IPS DF 6.9 (cell line): ENCODE measurements at places on chromosomes 1 and 21.

- DNase-seq = no peak
Observed at GRCh38 chr1:54294887-54295286, 94.9 kb downstream of the MRPL37 start.

DNA sequence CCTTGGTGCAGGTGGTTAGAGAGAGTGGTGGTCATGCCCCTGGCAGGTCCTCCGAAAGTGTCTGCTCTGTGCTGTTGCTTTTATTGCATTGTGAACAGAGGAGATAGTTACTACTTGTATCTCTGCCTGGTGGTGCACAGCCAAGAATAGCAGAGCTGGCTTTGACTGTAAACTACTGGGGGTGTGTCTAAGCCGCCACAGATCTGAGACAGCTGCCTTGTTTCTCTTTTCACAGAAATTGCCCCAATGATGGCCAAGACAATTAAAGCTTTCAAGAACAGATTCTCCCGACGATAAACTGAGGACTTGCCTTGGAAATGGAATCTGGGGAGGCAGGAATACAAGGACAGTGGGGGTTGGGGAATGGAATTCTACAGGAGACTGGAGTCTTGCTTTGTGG is 16.0 kb downstream of the ELOA start:
- no peak for DNase-seq

GRCh38 chr1:116321766-116322175 is 51.3 kb upstream of the ATP1A1 start:
- no peak for DNase-seq

GRCh38 chr1:16246961-16247360 is 10.0 kb upstream of the CPLANE2 start:
- DNase-seq = no peak

DNA sequence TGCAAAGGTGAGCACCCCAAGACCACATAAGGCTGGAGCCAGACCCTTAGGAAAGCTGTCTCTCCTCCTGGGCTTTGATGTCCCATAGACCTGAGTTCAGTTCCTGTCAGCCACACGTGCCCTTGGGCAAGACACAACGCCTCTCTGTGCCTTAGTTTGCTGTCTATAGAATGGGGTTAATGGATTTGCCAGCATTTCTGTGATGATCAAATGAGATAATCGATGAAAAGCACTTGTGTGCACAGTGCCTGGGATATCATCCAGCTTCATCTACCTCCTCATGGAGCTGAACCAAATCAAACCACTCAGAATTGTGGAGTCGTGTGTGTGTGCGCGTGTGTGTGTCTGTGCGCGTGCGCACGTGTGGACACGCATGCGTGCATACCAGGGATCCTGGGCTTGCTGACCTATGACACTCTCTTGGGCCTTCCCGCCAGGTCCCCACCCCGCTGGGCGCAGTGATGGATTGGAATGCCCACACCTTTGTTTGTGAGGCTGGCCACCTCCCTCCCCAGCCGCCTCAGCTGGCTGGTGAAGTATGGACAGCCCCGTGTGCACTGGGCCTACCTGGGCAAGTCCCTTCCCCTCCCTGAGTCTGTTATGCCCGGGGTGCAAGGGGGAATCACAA is 5.2 kb downstream of the TTC22 start:
- no peak for DNase-seq

GRCh38 chr1:115643666-115644065 is 1.9 kb downstream of the VANGL1 start:
- DNase-seq = no peak

DNA sequence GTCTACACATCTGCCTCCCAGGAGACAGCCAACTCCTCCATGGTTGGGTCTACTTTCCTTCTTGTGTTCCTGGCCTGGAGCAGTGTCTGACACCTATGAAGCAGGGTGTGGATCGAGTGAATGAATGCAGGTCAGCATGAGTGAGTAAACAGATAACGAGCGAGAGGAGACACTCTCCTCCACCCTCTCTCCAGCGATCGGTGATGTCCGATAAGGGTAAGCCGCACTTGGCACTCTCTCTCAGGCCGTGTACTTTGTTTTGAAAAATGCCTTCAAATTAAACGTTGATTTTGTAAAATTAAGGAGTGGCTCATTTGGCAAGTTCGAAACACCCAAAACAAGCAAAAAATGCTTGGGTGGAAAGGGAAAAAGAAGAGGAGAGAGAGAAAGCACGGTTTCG is 43.8 kb upstream of the DMRTB1 start:
- DNase-seq = no peak

- DNase-seq = no peak
Observed at GRCh38 chr1:36095760-36096405, 7.2 kb downstream of the ADPRS start.

DNA sequence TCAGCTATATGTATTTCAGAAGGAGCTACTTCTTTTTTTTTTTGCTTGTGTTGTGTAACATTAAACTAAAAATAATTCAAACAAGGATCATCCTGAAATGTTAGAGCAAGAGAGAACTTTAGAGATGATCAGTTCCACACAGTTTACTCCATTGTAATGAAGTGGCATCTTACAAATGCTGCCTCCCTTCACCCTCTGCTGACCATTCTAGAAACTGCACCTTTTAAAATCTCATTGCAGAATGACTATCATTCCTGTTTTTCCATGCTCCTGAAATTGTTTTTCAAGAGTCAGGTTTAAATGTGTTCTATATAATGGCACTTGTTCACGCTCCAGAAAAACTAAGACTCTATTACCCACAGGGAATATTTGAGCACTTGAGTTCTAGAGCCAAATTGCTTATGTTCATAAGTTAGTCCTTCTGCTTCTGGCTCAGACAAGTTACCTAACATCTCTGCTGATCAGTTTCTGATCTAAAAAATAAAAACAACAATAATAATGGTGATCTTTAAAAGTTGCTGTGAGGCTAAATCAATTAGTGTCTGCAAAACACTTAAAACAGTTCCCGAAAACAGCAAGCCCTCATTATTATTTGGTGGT is 21.5 kb upstream of the SLC44A5 start:
- DNase-seq = no peak

GRCh38 chr1:176949033-176949662 is 215.4 kb downstream of the ASTN1 start:
- peak; percentile 74 for DNase-seq

GRCh38 chr21:44650973-44651675 is 3.3 kb downstream of the KRTAP12-4 start:
- DNase-seq = no peak

- no peak for DNase-seq
Observed at GRCh38 chr1:238457610-238458009, 566.9 kb upstream of the ZP4 start.

DNA sequence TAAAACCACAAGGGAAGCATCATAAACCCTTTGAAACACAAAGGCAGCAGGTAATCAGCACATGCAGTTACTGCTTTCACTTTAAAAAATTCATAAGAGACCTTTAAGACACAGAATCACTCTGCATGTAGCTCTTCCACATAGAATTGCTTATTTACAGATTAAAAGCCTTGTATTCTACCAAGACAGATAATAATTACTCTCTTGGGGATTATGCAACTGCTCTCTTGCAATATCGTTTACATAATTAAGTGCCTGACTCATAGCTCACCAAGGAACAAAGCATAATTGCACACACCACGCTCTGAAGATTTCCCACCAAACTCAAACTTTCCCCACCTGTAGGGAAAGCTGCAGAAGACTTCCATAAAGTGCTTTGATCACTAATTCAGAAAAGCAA is 87.9 kb downstream of the VAV3 start:
- no peak for DNase-seq

DNA sequence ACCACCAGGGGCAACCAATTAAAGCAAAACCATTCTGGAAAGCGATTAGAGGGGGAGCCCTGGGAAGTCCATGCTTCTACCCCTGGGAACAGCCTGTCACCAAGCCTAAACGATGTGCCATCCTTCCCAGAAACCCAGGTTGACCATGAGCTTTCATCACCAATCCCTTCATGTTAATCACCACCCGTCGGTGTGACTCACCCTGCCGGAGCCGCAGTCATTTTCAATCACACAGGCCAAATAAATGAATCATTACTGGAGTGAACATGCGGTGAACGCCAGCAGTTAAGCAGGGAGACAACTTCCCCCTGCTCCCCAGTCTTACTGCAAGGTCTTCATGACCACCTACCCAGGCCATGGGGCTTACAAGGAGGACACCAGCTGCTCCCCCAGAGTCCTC is 308.8 kb downstream of the AJAP1 start:
- DNase-seq = no peak

GRCh38 chr21:43024439-43025136 is 50.2 kb downstream of the PKNOX1 start:
- DNase-seq = no peak

- DNase-seq = no peak
Observed at GRCh38 chr1:59482986-59483385, 186.1 kb downstream of the FGGY start.

DNA sequence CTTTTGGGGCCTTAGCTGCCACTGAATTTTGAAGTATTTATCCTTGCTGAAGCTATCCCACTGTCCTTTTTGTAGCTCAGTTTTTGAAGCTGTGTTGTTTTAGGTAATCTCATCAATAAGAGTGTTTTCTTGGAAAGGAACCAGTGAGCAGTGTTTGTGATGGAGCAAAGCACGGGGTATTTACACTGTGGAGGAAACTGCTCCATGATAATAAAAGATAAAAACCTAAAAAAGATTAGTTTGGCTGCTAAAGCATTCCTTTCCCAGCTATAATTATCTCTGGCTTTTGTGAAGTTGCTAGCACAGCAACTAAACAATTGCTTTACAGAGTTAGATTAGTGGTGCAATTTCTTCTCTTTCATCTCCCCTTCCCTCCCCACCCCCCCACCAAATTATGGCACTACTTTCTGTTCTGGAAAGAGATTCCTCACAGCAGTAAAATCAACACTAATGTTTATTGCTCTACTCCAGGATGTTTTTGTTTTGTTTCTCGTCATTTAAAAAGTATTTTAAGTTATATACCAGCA is 21.5 kb downstream of the SRRM1 start:
- DNase-seq = no peak

GRCh38 chr21:44377922-44378645 is 24.7 kb downstream of the TRPM2 start:
- no peak for DNase-seq

GRCh38 chr1:54499360-54500106 is 48.5 kb upstream of the ACOT11 start:
- no peak for DNase-seq

GRCh38 chr1:66044912-66045311 is 252.2 kb downstream of the PDE4B start:
- DNase-seq = no peak

DNA sequence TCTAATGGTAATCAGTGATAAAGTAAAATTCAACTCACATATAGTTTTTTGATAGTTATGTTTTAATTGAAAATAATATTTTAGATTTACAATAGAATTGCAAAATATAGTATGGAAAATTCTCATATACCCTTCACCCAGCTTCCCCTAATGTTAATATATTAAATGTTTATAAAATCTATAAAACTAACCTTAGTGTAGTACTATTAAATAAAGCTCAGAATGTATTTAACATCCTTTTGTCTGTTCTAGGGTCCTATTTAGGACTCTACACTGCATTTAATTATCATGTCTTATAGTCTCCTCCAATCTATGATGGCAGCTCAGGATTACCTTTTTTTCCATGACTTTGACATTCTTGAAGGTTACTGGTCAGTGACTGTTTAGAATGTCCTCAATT is 389.2 kb downstream of the LMX1A start:
- DNase-seq = no peak

GRCh38 chr21:37670883-37671282 is 245.4 kb downstream of the KCNJ6 start:
- DNase-seq = no peak

DNA sequence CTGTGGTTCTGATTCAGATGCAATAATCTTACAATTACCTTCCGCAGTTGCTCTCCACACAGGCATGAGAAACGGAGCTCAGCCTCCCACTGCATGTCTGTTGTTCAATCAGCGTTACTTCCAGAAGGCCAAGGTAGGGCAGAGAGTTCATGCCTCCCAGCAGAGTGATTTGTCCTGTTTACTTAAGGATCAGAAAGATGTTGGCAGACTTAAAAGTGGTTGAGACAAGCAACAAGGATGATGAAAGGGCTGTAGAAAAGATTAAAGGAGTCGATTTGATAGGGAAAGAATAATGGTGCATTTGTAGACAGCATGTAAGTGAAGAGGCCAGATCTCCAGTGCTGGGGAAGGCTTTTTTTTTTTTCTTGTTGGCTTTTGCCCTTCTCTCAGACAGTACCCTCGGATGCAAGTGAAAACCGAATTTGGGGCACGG is 26.6 kb downstream of the ARMH1 start:
- DNase-seq = no peak

DNA sequence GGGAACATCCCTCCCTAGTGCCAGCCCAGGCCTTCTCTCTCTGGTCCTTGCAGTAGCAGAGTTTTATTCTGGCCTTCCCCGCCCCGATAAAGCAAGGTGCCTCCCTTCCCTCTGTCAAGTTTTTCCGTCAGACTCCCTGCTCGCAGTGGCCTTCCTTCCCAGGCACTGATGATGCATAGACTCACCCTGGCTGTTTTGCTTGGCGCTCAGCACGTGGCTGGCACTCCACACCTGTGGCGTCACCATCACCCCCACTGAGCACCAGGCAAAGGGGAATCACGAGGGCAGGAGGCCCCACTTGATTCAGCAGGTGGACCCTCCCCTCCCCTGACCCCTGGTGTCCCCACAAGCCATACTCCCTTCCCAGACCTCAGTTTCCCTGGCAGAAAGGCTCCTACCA is 7.4 kb downstream of the SLC26A9 start:
- DNase-seq = no peak

DNA sequence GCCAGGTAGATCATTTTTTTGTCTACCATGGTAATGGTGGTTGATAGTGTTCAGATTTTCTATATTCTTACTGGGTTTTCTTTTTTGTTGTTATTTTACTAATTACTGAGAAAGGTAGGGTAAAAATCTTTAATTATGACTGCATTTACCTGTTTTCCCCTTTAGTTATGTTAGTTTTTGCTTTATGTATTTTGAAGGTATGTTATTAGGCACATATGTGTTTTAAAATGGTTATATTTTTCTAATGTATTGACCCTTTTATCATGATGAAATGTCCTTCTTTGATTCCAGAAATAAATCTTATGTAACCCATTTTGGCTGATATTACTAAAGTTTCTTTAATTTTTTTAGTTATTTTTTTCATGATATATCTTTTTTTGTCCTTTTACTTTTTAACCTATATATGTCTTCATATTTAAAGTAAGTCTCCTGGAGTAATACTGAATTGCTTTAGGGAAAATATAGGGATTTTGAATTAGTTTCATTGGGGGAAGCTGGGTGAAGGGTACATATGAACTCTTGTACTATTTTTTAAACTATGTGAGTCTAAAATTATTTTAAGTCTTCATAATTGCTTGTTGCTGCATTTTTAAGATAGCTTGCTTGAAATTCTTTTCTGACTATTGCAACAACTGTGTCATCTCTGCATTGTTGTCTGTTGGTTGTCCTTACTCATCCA is 22.4 kb downstream of the SLC35A3 start:
- no peak for DNase-seq

DNA sequence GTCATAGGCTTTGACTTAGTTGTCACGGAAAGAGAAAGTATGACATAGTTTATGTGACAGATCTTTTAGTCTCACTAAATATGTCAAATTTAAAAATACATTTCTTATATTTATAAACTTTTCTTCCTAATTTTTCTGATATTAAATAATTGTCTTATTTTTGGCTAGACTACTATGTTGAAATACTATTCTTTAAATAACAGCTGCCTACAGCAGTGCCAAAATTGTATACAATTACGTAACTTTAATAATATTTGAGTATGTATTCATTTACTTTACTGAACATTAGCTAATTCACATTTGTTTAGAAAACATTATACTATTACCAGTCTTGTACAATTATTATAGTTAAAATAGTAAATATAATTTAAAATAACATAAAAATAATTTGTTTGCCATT is 137.4 kb downstream of the ADGRL4 start:
- no peak for DNase-seq
